ENCODE measurements at places on chromosomes 12 and 14.

- DNase-seq: peak; percentile 59
Observed at GRCh38 chr12:10213168-10214135, 775 bp downstream of the GABARAPL1 start.

GRCh38 chr14:99158150-99158549 is 113.8 kb downstream of the BCL11B start:
- no peak for DNase-seq

- DNase-seq: no peak
Observed at GRCh38 chr12:69610126-69610525, 581 bp downstream of the LRRC10 start.

GRCh38 chr12:5232291-5232690 is 188.6 kb downstream of the KCNA5 start:
- DNase-seq: no peak

- no peak for DNase-seq
Observed at GRCh38 chr14:45610318-45610717, 357.3 kb upstream of the MIS18BP1 start.

- no peak for DNase-seq
Observed at GRCh38 chr12:93678779-93679178, 1.6 kb downstream of the CRADD start.

DNA sequence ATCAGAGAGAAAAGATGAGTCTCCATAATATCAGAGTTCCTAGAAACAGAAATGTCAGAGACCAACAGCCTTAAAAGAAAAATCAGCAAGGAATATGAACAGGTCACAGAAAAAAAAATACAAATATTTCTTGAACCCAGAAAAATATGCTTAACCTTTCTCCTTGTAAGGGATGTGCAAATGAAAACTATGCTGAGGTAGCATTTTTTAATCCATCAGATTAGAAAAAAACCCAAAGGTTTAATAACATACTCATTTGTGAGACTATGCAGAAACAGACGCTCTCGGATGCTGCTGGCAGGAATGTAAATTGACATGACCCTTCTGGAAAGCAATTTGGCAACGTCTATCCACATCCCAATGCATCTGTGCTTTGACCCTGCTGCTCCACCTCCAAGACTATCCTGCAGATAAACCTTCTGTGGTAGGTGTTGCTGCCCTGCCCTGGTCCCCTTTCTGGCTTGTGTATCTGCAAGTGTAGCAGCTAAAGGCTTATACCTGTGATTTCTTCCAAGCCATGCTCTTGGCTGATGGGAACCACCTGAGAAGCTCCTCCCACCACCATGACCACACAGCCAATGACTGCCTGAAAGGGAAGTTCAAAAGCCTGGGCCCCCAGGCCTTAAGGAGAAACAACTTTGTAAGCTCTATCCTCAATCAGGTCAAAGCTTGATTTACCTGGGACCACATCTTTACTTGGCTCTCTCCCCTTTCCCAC is 49.4 kb downstream of the LTBP2 start:
- no peak for DNase-seq

DNA sequence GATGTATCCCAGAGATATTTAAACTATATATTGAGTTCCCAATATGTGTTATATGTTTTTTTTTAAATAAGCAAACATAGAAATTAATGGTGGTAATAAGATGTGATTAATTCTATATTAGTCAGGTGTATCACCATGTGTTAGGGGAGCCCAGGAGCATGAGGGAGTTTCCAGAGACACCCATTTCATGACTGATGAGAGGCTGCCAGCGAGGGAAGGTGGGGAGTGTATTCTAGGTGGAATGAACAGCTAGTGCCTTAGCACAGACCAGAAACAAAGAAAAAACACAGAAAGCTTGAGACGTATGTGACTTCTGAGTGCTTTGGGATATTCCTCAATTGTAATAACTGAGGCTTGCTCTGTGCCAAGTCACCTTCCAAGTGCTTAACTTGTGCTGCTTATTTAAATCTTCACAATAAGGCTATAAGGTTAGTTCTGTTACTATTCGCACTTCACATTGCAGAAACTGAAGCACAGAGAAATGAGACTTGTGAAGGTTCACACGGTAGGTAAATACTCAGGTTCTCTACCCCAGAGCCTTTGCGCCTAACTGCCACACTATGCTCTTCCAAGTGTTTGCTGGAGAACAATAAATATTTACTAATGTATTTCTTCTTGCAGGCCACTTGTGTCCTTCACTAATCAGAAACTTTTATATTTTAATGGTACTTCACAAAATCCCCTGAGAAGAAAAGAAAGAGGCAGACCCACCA is 17.9 kb upstream of the MGP start:
- DNase-seq: no peak

GRCh38 chr12:79848339-79848738 is 86.6 kb downstream of the PPP1R12A start:
- no peak for DNase-seq

All from amygdala (tissue), 56 donors.